ENCODE measurements at places on chromosomes 3 and 15.

DNA sequence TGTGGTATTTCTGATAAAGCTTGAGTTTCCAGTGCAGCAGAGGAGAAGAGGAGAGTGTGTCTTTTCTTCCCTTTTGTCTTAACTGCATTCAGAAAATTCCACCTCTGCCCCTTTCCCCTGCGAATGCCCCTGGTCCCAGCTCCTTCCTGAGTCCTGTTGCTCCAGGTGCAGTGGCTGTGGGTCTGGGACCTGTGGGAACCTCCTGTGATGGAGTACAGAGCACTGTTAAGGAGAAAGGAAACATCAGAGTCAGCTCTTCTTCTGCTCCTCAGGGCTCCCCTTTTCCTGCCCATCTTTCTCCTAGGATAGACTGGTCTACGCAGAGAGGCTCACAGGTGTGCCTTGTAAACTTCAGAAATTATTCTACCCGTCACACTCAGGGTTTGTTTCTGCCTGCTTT, 165.8 kb upstream of the ROPN1 start:
- no peaks in the 10 kb centered on the region for H3K36me3 ChIP-seq
- H3K27me3 ChIP-seq, result no peaks in the 10 kb centered on the region
- DNase-seq, result no peak
- H3K27ac ChIP-seq, result no peak overlapping the region

DNA sequence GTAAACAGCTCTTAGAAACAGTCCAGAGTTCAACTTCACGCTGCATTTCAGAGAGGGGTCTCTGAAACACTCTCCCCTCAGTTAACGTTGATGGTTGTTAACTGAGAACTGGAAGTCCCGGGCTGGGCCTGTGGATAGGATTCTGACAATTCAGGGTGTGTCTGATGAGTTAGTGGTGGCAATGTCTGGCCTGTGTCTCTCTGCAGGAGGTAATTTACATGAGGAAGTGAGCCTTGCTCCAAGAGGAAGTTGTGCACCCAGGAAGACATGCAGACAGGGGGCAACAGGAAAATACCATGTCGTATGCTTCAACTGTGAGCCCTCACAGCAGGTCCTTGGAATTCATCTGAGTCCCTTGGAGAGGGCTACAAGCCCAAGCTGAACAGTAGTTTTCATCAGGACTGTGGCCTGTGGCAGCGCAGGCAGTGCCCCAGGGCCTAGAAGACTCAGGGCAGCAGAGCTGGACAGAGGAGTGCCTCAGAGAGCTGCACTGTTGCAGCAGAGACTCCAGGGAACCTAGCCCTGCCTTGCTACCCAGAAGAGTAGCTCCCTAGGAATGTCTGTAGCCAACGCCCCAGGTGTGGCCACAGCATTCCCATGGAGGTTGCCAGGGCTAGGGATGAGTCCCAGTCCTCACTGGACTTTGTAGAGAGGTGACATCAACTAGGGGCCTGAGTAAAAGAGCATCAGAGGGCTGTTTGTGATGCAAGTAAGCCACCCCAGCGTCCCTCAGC, 104.6 kb upstream of the SELENOK start:
- H3K27ac ChIP-seq, result no peak overlapping the region
- H3K27me3 ChIP-seq, result 0 out of 2 replicates have a peak, but pooled peaks cover 2% of the 10 kb centered on the region
- no peak overlapping the region for H3K4me3 ChIP-seq
- no peaks in the 10 kb centered on the region for H3K36me3 ChIP-seq

- no peak for DNase-seq
- H3K27ac ChIP-seq, result no peak overlapping the region
- H3K4me3 ChIP-seq, result no peak overlapping the region
- no peaks in the 10 kb centered on the region for H3K27me3 ChIP-seq
- no peaks in the 10 kb centered on the region for H3K4me1 ChIP-seq
These were observed 272.0 kb downstream of the NEK10 start for GRCh38 chr3:27097182-27097581.

DNA sequence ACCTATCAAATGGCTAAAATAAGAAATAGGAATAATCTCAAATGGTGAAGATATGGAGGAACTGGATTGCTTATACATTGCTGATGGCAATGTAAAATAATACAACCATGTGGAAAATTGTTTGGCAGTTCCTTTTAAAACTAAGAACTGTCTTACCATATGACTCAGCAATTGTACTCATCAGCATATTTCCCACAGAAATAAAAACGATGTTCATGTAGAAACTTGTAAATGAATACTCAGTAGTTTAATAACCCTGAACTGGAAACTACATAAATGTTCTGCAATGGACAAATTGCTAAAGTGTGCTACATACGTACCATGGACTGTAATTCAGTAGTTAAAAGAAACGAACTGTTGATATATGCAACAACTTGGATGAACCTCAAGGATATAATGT, 253.9 kb upstream of the RBMS3 start:
- H3K36me3 ChIP-seq, result no peaks in the 10 kb centered on the region
- H3K4me3 ChIP-seq, result no peak overlapping the region
- no peaks in the 10 kb centered on the region for H3K4me1 ChIP-seq
- no peaks in the 10 kb centered on the region for H3K27me3 ChIP-seq

- H3K27ac ChIP-seq, result no peak overlapping the region
- no peaks in the 10 kb centered on the region for H3K4me1 ChIP-seq
- no peak overlapping the region for H3K4me3 ChIP-seq
- no peak for DNase-seq
These were observed 95.0 kb upstream of the GADL1 start for GRCh38 chr3:30989276-30990030.

DNA sequence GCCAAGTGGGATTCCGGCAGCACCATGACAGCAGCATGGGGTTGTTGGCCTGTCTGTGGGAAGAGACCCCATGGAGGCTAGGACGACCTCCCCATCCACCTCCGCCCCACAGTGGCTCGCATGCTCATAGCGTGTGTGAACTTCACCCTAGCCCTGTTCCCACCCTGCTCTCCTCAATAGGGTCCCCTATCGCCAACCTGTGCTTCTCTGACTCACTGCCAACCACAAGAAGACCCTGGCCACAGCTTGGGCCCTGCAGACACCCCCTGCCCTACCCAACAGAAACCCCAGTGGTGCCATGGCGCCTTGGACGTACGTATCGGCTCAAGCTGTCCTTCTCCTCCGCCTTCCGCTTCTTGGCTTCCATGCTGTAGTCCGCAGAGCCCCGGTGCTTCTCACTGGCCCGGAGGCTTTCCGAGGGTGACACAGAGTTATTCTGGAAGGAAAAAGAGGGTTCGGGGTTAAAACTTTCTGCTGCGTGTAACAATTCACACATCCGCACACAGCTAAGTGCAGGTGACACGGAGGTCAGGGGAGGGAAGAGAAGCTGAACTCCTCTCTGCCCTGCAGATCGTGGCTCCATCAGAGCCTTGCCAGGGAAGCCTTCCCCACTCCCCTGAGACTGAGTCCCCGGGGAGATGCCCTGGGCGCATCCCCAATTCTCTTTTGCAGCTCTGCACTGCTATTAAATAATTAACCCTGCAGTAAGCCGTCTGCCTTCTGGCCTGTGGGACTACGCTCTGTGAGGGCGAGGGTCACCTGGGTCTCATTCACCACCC, 37.3 kb downstream of the TLE3 start:
- H3K27me3 ChIP-seq, result no peaks in the 10 kb centered on the region
- no peak for DNase-seq
- no peak overlapping the region for H3K4me3 ChIP-seq
- peaks cover 53% of the 10 kb centered on the region for H3K36me3 ChIP-seq
